ENCODE measurements at places on chromosomes 11 and 22. TPM values are rescaled to one million over a fixed set of nuclear protein-coding genes. Genes with fewer than 3 reads are reported as not detected.

The ART1 gene
- not detected for total RNA-seq

DNA sequence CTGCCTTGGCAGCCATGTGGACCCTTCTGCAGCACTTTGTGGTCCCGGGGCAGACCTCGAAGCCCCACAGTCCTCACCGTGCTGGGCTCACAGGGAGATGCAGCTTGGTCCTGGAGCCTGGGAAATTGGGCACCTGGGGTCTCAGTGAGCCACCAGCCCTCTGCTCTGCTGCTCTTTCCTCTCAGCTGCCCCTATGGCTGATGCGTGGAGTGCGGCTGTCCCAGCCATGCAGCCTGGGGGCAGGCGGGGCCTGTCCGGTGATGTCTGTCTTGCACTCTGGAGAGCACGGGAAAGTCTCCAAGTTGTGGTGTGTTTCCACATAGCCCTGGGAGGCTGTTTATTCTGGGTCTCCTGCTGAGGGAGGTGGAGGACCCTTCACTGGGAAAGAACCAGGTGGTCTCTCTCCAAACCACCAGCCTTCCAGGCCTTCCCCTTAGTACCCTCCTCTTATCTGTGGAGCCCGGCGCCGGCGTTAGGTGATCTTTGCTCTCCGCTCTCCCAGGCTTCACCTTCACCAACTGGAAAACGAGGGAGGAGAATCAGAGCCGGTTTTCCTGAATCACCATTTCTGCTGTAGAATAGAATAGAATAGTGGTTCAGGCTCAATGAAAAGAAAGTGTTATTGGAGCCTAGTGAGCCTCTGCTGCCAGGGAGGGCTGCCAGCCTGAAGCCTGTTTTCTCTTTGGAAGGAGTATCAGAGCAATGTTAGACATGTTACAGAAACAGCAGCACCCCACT lies 41.2 kb upstream of the GRAMD4 start:
- H3K4me1 ChIP-seq = peaks cover 22% of the 10 kb centered on the region
- H3K4me3 ChIP-seq = no peak overlapping the region
- DNase-seq = no peak
- H3K36me3 ChIP-seq = no peaks in the 10 kb centered on the region
- H3K27me3 ChIP-seq = no peaks in the 10 kb centered on the region

DNA sequence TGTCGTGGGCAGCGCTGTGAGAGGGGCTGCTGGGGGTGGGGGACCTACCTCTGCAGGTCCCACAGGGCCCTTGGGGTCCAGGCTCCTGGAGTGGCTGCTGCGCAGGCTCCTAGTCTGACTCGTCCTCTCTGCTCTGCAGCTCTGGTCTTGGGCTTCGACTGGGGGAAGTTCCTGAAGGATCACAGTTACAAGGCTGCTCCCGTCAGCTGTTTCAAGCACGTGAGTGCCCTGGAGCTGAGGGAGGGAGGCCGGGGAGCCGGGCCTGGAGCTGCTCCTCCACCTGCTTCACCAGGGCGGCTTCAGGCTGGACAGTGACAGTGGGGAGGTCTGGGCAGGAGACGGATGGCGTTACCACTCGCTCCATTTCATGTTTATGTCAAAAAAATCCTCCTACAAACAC lies 11.9 kb downstream of the L3MBTL2 start:
- no peaks in the 10 kb centered on the region for H3K27me3 ChIP-seq
- no peak overlapping the region for H3K27ac ChIP-seq
- H3K4me1 ChIP-seq = peaks cover 5% of the 10 kb centered on the region
- no peak overlapping the region for H3K4me3 ChIP-seq
- no peak for DNase-seq

DNA sequence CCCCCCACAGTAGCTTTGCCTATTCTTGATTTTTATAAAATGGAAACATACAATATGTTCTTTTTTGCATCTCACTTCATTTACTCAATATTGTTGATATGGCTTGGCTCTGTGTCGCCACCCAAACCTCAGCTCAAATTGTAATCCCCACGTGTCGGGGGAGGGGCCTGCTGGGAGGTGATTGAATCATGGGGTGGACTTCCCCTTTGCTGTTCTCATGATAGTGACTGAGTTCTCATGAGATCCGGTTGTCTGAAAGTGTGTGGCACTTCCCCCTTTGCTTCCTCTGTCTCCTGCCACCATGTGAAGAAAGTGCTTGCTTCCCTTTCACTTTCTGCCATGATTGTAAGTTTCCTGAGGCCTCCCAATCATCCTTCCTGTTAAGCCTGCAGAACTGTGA lies 431.3 kb downstream of the MN1 start:
- H3K27ac ChIP-seq = no peak overlapping the region
- H3K27me3 ChIP-seq = peaks cover 10% of the 10 kb centered on the region
- no peaks in the 10 kb centered on the region for H3K36me3 ChIP-seq
- DNase-seq = no peak
- H3K4me1 ChIP-seq = no peaks in the 10 kb centered on the region

- H3K36me3 ChIP-seq = no peaks in the 10 kb centered on the region
- H3K4me3 ChIP-seq = no peak overlapping the region
- no peaks in the 10 kb centered on the region for H3K27me3 ChIP-seq
- H3K27ac ChIP-seq = no peak overlapping the region
Measured at GRCh38 chr11:22317656-22318055, 20.5 kb upstream of the SLC17A6 start.

Data from astrocyte (in vitro differentiated cells and primary cell).